CD4-positive, alpha-beta T cell treated with Interleukin-4 for 1 hour (primary cell): ENCODE measurements at places on chromosomes 2 and 18.

- no peak for DNase-seq
These were observed 8.2 kb downstream of the CYP26B1 start for GRCh38 chr2:72139471-72139873.

DNA sequence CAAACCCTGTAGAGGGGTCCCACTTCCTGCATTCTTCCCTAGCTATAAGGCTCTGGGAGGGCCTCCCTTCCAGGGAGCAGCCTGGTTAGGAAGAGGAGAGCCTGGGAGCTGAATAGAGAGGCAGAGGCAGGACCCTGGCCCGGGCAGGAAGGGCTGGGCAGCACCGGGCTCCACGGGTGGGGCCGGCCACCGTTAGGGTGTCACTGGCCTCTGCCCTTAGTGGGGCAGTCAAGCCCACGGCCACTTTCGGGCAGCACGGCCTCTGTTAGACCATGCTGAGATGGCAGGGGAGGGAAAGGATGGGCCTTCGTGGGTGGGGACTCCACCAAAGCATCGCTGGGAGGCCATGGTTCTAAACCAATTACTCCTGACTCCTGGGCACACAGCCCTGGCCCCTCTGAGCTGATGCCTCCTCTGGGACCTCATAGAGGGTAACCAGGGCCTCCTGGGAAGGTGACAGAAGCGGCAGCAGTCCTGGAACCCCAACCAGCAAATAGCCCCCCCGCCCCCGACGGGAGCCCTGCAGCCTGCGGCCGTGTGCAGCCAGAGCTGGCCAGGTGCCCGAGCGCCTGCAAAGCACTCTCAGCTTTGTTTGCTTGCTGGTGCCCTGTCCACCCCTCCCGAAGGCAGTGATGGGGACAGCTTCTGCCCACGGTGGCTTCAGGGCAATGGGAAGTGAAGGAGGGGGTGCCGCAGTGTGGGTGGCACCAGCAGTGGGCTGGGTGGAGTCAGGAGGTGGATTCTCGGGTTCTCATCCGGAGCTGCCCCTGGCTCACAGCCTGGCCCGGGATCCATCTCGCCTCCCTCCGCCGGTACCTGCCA, 16.3 kb upstream of the HPCAL1 start:
- no peak for DNase-seq

DNA sequence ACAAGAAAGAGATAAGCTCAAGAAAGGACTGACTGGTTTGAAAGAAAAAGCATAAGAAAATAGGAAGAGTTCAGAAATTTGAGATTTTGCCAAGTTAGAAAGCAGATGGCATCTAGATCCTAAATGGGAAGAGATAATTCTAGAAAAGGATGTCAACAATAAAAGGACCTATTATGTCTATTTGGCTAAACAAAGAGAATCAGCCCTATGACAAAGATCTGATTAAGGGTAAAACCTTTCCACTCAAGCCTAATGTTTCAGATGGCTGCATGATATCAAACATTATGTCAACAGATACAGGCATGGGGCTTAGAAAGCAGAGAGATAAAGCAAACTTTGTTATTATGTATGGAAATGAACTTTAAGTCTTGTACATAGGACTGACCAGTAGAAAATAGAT, 465.0 kb upstream of the TRIB2 start:
- no peak for DNase-seq

DNA sequence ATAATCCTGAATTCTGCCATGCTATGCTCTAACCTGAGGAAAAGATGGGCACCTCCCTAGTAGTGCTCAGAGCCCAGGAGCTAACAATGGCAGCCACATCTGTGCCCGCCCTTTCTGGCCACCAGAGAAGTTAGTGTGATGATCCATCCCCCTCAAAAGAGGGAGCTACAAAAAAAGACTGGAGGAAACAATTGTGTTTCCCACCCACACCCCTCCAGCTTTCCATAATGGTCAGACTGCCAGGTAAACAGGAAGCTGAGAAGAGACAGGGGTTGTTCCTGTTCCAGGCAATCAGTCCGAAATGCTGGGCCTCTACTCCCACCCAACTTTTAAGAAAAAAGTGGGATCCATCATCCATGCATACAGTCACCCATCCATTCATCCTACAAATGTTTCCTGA, 3.2 kb downstream of the TBC1D8 start:
- DNase-seq, result no peak

DNA sequence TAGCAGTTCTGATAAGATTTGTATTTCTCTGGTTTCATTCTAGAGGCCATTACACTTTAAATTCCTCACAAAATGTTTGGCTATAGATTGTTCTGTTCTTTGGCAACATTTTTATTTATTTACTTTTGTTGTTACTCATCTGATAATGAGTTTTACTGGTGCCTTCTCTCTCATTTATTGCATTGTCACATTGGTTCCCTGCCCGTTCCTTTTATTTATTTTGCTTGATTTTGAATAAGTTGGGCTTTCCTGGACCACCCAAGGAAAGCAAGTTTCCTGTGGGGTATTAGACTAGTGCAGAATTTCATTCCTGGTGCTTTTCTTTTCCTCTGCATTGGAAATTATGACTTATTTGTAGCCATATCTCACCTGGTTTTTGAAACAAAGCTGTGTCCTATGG, 232.0 kb downstream of the SOCS6 start:
- no peak for DNase-seq

DNA sequence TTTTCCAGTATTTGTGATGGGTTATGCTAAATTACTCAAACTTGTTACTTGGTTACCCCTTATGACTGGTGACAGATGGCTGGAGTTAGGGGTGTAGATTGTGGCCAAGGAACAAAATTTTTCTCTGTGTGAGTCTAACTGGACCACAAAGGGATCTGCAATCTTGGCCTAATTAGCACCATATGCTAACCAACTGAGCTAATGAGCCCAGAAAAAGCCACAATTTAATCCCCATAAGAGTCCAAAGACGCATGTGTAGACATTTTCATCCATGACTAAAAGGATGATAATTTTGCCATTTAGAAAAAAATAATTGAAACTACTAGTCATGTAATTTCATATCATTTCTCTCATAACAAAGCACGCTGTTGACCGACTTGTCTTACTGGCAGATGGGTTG, 151.2 kb downstream of the ABCA12 start:
- no peak for DNase-seq

DNA sequence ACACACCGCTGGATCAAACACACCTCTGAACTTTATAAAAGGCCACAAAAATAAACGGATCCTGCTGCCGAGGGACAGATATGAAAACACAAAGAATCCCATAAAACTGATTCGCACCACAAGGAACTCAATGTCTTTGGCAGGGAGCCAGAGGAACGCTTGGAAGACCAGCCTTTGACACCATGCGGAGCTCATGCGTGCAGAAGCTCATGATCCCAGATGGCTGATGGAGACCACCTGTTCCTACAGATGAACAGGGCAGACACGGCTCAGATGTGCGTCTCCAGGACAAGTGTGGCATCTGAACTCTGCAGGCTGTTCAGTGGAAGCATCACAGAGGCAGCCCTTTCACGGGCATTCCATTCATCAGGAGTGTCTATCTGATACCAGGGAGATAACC, 24.9 kb downstream of the COPS9 start:
- DNase-seq, result no peak

DNA sequence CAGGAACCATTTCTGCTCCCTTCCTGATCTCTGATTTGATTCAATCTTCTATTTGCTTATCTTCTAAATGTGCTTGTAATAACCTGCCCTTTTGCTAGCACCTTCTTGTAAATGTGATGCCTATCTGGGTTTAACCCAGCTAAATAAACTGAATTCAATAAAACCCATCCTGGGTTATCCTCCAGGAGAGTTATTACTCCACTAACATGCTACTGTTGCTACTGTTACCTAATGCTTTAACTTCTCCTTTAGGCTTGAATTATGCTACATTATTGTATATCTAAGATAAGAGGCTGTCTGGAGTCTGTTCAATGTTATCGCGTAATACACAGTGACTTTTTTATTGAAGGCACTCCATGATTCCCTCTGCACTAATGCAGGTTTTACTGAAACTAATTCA, 206.5 kb upstream of the CTAGE1 start:
- no peak for DNase-seq

DNA sequence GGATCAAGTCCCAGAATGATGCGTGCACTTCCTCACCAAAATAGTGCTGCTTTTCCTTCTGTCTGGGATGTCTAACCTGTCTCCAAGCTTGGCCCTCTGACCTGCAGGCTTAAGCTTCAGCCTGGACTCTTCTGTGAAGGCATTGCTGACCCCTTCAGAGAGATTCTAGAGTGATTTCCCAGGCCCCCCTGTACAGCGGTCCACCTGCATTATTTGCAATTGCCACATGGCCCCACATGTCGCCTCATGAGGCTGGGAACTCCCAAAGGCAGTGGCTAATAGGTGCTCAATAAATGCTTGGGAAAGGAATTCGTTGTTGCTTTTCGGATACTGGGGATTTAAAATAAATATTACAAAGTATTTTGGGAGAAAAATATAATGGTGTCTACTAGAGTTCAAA, 32.3 kb upstream of the MEP1B start:
- no peak for DNase-seq
